ENCODE measurements at places on chromosomes 1 and 21.
A peak's percentile ranks its signal among the peaks of the same experiment; 100 is the strongest.

DNA sequence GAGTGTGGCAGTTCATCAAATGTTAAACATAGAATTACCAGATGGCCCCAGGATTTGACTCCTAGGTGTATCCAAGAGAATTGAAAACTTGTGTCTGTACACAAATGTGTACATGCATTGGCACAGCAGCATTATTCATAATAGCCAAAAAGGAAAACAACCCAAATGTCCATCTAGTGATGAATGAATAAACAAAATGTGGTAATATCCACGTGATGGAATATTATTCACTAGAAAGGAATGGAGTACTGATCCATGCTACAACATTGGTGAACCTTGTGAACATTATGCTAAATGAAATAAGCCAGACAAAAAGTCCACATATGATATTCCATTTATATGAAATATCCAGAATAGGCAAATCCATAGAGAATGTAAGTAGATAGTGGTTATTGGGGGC, 77.7 kb downstream of the RAVER2 start:
- DNase-seq = peak; percentile 28

DNA sequence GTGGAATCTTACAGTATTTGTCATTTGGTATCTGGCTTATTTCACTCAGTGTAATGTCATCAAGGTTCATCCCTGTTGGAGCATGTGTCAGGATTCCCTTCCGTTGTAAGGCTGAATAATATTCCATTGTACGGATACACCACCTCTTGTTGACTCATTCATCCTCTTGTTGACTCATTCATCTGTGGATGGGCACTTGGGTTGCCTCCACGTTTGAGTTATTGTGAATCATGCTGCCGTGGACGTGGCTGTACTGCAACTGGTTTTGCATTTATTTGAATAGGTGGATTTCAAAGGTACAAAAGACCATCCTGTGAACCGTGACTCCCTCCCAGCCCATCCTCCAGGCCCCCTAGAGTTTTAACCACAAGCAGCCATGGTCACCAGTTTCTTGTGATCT, 11.9 kb upstream of the TCP10L start:
- peak; percentile 80 for DNase-seq

GRCh38 chr1:30290581-30290980, 432.8 kb downstream of the MATN1 start:
- no peak for DNase-seq

- no peak for DNase-seq
Observed at GRCh38 chr1:74334147-74334546, 99.0 kb downstream of the TNNI3K start.

- no peak for DNase-seq
Observed at GRCh38 chr1:39326836-39327235, 122.3 kb downstream of the MACF1 start.

- DNase-seq = no peak
Observed at GRCh38 chr1:44777547-44777946, 2.2 kb downstream of the RPS8 start.

DNA sequence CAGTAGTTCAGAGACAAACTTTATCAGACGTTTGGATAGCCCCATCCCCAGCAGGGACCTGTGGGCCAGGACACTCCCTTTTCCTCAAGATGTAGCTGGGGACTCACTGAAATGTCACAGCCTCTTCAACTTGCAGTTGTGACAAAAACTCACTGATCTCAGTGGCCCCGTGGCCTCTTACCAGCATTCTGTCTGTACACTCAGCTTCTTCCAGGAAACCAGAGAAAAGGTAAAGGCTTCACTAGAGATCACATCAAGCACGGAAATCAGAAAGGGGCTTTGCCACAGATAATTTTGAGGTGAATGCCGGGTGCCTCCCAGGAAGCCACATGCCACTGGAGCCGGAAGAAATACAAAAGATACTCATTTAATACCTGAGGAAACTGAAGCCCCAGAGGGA, 122.2 kb downstream of the CCDC185 start:
- no peak for DNase-seq

DNA sequence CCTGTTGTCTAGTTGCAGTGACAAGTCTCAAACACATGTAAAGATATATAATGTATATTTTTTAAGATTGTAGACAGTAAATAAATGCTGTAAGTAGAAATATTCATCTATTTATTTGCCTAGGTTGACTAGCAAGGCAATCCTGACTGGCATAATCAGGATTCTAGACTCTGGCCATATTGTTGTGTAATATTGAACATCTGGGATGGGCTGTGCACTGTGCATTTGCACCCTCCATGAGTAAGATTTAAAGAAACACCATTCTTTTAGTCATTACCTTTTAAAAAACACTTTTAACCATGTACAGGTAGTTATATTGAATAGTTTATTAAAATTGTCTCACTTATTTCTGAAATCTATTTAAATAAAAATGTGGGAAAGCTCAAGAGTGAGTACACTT, 32.4 kb downstream of the RASAL2 start:
- no peak for DNase-seq

DNA sequence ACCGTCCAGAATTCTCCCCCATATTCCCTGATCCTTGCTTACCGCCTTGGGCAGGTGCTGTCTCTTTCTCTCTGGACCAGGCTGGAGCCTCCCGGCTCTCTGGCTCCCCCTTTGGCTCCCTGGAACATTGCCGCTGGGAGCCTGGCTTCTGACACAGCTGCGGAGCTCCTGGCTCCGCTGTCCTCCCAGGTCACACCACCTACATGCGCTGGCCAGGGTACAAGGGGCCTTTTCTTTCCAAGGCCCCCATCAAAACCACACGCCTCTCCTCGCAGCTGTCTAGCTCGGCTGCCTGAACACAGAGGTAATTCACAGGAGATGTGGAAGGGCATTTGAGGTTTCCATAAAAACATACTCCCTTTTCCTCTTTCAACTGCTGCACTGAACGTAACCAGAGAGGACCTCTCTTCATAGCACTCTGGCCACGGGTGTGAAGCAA, 7.5 kb upstream of the ZNF648 start:
- DNase-seq = peak; percentile 24

- peak; percentile 45 for DNase-seq
Observed at GRCh38 chr1:70442490-70442889, 31.4 kb downstream of the CTH start.

DNA sequence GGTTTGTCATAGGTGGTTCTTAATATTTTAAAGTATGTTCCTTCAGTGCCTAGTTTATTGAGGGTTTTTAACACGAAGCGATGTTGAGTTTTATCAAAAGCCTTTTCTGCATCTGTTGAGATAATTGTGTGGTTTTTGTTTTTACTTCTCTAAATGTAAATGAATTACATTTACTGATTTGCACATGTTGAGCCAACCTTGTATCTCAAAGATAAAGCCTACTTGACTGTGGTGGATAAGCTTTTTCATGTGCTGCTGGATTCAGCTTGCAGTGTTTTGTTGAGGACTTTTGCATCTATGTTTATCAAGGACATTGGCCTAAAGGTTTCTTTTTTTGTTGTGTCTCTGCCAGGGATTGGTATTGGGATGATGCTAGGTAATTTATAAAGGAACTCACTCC, 142.5 kb downstream of the PRDM2 start:
- no peak for DNase-seq

DNA sequence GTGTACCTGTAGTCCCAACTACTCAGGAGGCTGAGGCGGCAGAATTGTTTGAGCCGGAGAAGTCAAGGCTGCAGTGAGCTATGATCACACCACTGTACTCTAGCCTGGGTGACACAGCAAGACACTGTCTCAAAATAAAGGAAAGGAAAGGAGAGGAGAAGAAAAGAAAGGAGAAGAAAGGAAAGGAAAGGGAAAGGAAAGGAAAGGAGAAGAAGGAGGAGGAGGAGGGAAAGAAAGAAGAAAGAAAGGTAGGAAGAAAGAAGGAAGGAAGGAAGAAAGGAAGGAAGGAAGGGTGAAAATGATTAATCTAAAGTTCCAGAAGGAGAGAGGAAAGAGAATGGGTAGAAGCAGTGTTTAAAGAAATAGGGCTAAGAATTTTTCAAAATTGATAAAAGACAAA, 12.2 kb downstream of the SPOCD1 start:
- DNase-seq = no peak

GRCh38 chr1:118954301-118954905, 33.7 kb downstream of the TBX15 start:
- peak; percentile 49 for DNase-seq

DNA sequence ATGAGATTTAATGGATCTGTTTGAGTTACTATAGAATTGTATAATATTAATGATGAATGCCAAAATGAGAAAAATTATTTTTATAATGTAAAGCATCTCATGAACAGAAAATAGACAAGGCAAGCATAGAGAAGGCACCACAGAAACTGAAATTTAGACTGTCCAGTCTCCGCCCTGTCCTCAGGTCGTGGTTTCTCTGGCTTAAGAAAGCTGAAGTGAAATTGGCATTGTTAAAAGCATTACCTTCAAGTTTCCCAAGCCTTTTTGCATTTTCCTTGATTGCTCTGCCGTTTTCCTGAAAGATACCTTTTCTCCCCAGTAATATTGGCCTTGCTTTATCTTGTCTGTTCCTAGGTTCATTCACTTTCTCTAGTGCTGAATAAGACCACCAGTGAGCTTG, 58.0 kb downstream of the VPS13D start:
- no peak for DNase-seq

DNA sequence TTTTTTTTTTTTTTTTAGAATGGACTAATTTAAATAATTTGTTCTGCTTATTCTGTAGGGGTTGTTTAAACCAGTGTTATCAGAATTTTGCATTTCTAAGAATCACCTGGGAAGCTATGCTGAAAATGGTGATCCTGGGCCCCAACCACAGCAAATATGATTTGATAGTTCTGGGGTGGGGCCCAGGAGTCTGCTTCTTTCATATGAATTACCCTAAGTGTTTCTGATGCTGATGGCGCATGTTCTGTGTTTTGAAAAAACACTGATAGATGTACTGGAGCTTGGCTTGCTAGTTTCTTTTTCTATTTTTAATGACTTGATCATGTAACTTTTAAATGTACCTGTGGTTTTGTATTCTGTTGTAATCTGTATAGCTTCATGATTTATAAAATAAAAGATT, 89.3 kb downstream of the CDC14A start:
- no peak for DNase-seq

All from AG10803 (cell line).